Fibroblast of lung (primary cell): ENCODE measurements at places on chromosomes 1 and 21. TPM values are rescaled to one million over a fixed set of nuclear protein-coding genes. Genes with fewer than 3 reads are reported as not detected.

The LCE1E gene
- not detected in 2 replicates for total RNA-seq

The TMEM240 gene
- 4.9 and 5.4 TPM in 2 replicates for total RNA-seq

GRCh38 chr1:226584164-226584563, 35.6 kb downstream of the STUM start:
- DNase-seq = no peak

DNA sequence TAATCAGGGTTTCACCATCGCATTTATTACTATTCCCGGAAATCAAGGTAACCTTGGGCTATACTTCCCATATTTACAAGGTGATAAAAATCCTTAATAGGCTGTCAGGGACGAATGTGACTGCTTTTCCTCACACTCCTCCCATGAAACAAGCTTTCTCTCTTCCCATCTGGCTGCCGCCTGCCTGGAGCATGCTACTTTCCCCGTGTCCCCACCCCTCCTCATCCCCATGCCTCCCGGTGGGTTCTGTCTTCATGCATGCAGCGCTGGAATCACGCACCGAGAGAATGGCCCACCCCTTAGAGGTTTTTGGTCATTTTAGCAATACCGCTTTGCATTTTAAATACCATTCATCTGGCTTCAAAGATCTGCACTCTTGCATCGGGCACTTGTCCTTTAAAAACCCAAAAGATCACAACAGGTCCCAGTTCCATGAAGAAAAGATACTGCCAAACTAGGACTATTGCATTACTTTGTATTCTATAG, 339.1 kb downstream of the NTNG1 start:
- no peak for DNase-seq

GRCh38 chr1:231337472-231338269, at the start of gene EXOC8:
TSS of gene EXOC8 (minus strand) at chr1:231337852. CDS start at chr1:231337745, 107 bp downstream.
- peak; percentile 89 for DNase-seq

DNA sequence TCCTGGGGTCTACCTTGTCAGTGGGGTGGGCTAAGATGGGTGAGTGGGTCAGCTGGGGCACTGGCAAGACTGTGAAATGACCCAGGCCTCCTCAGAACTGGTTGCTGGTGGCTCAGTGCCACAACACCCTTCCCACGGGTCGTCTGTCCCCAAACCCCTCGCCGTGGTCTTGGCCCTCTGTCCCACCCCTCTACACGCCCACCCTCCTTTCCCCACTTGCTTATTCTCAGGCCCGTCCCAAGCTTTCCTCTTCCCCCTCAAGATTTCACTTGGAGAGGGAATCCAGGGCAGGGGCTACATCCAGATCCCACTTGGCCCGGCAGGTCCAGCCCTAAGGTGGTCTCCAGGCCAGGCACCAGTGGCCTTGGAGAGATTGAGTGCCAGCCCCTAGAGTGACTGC, 16.7 kb downstream of the CSF1 start:
- DNase-seq = no peak

DNA sequence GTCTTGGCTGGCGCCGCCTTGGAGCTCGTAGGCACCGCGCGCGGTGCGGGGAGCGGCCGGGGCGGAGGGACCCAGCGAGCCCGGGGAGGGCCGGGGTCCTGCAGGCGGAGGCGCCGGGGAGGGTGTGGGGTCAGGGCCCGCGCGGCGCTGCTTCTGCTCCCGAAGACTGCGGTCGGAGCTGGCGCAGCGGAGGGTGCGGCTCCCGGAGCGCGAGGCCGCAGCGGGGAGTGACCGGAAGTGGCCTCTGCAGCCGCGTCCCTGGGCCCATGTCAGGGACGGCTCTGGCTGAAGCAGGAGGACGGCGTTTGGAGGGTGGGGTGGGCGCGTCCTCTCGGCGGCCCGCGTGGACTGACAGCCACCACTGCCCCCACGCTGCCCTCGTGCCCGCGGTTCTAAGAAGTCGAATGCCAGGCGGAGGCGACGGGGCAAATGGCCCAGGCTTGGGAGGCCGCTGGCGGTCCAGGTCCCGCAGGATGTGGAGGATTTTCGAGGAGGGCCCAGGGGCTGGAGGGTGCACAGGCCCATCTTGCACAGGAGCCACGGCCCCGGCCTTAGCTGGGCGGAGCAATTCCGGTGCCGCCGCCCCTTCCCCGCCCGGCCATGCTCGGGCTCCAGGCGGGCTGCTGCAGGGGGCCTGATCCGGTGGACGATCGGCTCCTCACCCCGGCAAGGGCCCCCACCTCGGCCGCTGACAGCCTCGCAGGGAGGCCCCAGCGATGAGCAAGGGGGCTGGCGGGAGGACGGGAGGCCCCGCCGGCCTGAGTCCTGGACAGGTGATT, 7.7 kb upstream of the ZNF669 start:
- peak; percentile 66 for DNase-seq

GRCh38 chr1:154999571-155000410, 2.8 kb upstream of the ZBTB7B start:
- peak; percentile 11 for DNase-seq
